ENCODE measurements at places on chromosomes 5 and 9.

- no peak for DNase-seq
Measured at GRCh38 chr9:99748266-99748665, 73.4 kb upstream of the NR4A3 start.

DNA sequence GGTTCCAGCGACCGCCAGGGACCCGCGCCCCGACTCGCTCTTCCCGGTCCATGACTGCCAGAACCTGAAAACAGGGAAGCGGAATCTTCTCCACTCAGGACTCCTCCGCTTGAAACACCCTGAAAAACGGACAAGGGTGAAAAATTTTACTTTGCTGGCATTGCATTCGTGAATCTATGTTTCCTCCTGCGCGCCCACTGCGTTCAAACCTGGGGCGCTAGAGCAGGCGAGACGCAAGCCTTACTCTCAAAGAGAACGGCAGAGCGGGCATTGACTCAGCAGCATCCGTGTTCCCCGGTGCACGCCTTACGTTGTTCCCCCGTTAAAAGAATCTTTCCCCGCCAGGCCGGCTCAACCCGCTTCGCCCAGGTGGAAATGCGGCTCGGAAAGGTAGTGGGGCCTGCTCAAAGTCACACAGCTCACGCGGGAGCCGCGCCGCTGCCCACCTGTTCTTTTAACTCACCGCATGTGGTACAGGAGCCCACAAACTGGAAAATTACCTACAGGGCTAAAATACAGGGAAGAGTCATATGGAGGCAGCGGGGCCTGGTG is 999 bp upstream of the DRD1 start:
- no peak for DNase-seq

GRCh38 chr5:68499987-68500386 is 284.4 kb downstream of the PIK3R1 start:
- no peak for DNase-seq

- peak; percentile 12 for DNase-seq
Measured at GRCh38 chr5:69414885-69415583, at the start of gene MARVELD2. MARVELD2 (plus strand) TSS chr5:69415116; CDS start chr5:69419386, 4,270 bp downstream.

GRCh38 chr9:123320814-123321213 is 35.2 kb upstream of the CRB2 start:
- no peak for DNase-seq

GRCh38 chr5:75603371-75603770 is 7.9 kb upstream of the ANKDD1B start:
- DNase-seq = no peak

DNA sequence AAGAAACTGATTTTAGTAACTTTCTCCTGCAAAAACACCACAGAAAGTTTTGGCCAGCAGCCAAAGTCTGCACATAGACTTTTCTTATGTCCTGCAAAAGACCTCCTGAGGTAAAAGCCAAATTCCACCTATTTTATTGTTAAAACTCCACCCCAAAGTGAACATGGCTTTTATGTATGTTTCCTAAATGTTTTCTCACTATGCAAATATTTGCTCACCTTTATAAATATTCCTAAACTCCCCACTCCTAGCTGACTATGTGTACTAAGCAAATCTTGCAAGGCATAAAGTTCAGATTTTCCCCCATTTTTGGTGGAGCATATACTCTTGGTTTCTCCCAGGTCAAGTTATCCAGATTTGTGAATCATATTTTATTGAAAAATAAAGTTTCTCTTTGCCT is 446.2 kb downstream of the DNAH5 start:
- no peak for DNase-seq

DNA sequence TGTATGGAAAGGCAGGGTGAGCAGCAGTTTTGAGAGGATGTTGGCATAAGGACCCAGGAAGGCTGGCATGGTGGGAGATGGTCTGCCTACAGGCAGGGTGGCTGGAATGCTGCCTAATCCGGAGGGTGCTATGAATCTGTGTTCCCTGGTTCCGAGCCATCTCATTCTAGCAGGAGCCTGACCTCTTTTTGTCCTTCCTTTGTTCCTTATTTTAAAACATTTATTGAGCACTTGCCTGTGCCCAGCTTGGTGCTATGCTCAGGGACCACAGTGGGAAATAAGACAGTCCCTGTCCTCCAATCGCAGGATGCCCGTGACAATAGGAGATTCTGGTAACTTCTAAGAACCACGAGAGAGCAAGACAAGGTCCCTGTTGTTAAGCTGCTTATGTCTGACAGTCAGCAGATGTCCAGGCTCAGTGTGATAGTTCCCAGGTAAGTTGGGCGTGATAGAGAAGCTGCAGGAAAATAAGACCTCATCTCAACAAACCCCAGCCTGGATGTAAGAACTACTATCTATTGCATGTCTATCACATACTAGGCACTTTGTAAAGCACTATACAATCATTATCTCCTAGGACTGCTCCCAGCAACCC is 9.1 kb upstream of the ZBTB34 start:
- DNase-seq = no peak

- no peak for DNase-seq
Measured at GRCh38 chr9:110588296-110588695, 8.8 kb upstream of the SVEP1 start.

- DNase-seq = no peak
Measured at GRCh38 chr5:36325196-36325595, 23.5 kb upstream of the RANBP3L start.

DNA sequence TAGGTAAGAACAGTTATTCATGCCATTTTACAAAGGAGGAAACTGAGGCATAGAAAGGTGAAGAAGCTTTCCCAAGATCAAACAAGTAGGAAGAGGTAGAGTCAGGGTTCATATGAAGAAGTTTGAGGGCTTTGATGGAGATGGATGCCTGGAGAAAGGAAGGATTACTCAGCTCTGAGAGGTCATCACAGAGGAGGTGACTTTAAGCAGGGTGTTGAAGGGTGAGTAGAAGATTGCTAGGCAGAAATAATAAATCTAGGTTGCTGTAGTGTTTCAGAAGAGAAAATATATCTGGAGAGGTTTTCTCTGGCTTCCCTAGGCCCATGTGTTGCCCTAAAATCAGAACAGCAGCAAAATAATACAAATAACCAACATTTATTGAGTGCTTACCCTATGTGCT is 196.3 kb downstream of the PALM2AKAP2 start:
- DNase-seq = no peak

DNA sequence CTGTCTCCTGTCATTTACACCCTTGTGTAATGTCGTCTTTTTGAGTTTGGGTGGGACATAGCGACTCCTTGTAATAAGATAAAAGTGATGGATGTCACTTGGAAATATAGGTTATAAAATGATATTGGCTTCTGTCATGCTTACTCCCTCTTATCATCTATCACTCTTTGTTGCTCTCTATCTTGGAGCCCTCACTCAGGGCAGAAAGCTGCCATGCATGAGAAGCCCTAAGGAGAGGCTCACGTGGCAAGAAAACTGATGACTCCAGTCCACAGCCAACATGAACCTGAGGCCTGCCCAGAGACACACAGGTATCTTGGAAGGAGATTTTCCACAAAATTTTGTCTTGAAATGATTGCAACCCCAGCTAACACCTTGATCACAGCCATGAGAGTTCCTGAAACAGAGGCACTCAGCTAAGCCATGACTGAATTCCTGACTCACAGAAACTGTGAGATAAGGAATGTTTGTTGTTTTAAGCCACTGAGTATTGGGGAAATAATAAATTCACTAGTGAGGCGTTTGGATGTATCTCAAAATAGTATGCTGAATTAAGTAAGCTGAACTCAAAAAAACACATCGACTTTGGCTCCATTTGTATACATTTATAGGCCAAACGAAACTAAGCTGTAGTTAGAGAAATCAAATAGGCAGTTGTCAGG is 216.7 kb downstream of the CDH18 start:
- no peak for DNase-seq

GRCh38 chr9:134145262-134145661 is 9.4 kb downstream of the WDR5 start:
- no peak for DNase-seq

- no peak for DNase-seq
Measured at GRCh38 chr9:87684627-87685219, 41.2 kb upstream of the CTSL start.

- no peak for DNase-seq
Measured at GRCh38 chr5:176857216-176857893, 41.8 kb downstream of the HK3 start.

GRCh38 chr9:109859447-109859846 is 79.4 kb downstream of the PALM2AKAP2 start:
- DNase-seq = no peak

DNA sequence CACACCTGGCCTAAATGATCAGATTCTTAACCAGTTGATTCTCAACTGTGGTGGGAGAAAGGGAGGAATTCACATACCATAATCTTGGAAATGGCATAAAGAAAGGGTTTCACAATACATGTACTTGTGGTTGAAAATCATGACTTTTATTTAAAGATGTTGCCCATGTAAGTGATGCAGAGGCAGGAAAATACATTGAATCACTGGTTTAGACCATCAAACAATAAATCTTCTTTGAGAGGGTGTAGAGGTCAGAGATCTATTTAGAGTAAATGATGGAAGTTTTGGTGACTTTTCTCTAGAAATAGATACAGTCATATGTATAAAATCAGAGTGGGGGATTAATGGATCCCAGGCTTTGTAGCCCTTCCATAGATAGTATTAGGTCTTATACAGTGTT is 15.4 kb downstream of the NDUFS4 start:
- DNase-seq = no peak

- no peak for DNase-seq
Measured at GRCh38 chr5:18653216-18653752, 1019.0 kb downstream of the TAF11L14 start.

GRCh38 chr5:149157330-149157729 is 16.0 kb downstream of the ABLIM3 start:
- DNase-seq = no peak

DNA sequence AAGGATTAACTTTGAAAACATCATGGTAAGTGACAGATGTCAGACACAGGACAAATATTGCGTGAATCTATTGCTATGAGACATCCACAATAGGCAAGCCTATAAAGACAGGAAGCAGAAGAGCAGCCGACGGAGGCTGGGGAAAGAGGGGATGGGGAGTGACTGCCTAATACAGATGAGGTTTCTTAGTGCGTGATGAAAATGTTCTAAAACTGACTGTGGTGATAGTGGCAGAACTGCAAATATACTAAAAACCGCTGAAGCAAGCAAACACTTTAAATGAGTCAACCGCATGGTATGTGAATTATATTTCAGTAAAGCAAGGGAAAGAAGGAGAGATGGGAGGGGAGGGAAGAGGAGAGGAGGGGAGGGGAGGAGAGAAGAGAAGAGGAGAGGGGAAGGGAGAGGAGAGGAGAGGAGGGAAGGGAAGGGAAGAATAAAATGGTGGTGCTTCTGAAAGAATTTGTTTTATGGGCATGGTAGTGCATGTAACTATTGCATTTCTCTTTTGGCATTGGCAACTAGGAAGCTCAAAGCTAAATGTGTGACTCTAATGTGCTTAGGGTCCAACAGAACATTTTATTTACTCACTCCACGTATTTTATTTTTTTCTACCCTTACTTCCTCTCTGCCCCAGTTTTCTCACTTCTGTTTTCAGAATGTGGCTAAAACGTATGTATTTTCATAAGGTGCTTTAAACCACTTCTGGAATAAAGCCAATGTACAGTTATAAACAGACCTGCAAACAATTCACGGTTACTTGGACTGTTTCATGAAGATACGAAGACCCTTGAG is 21.3 kb downstream of the AKNA start:
- no peak for DNase-seq

- DNase-seq = no peak
Measured at GRCh38 chr9:136951541-136952320, at the start of gene LCN12. LCN12 (plus strand) TSS chr9:136952273; CDS start chr9:136952328, 55 bp downstream.

DNA sequence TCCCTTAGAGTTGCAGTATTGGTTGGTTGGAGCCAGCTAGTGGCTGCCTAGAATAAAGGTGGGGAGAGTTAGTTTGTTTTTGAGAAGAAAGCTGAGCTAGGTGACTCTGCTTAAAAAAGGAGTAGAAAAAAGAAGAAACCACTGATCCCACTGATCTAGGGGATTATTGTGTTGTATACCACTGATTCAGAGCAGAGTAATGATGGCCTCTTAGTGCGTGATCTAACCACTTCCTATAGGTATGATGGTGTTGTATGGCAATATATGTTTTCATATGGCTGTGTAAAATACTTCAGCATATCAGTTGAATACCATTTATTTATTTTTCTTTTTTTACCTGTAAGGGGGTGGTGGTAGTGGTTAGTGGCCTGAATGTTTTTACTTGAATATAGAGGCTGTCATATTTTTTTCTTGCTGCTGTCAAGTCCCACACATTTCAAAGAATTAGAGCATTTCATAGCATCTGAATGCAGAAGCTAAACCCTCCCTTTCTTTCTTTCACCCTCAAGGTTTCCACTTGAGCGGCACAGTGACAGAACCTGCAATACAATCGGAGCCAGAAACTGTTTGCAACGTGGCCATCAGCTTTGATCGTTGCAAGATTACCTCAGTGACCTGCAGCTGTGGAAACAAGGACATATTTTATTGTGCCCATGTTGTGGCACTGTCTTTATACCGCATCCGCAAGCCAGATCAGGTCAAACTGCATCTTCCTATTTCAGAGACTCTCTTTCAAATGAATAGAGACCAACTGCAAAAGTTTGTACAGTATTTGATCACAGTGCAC is 140.3 kb downstream of the ZSWIM6 start:
- no peak for DNase-seq

DNA sequence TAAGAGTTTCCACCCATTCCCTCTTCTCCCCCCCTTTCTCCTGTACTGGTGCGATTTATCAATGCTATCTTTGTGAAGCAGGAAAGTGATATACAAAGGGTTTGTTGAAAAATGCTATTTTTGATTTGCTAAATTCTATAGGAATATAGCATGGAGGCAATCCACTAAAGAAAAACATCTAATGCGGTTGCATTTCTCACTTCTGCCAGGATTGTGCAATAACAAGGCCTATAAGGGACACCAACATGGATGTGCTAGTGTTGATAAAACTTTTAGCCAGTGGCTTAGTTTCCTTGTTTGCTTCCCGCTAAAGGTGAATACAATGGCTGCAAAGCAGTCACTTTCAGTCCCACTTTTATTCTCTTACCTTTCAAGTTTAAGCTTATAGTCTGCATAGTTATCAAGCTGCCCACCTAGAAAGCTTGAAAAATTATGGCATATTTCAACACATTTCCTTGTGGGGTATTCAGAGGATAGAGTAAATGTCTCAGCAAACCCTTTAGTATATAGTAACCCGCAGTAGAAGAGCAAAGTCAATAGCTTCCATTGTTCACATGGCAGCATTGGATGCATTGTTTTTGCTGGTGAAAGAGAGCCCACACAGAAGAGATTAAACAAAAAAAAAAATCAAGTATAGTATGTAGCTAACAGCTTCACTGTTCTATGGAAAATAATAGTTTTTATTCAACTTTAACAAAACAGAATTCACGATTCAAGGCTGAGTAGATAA is 674.6 kb upstream of the SEMA6A start:
- DNase-seq = no peak

GRCh38 chr5:172688349-172689217 is 47.5 kb downstream of the NEURL1B start:
- no peak for DNase-seq

GRCh38 chr5:173915310-173916014 is 27.3 kb downstream of the CPEB4 start:
- no peak for DNase-seq

DNA sequence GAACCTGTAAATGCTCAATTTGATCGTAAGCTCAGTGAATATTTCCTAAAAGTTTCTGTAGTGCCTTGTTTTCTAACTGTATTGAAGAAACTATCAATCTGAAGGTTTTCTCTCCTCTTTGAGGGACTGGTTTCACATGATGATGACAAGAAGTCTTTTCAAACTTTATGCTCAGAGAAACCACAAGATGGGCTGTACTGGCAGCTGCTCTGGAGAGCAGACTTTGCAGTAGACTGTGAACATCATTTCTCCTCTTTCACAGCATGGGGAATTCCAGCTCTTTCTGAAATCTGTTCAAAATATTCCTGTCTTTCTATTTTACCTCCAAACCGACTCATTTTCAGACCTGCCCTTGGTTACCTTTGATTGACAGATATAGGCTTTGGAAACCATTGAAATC is 194.4 kb downstream of the IZUMO3 start:
- DNase-seq = no peak
